Stimulated activated CD8-positive, alpha-beta memory T cell treated with anti-CD3 and anti-CD28 coated beads, Interleukin-7, amount 100 ng/mL, for 24 hours (primary cell): ENCODE measurements at places on chromosomes 11 and 22.

DNA sequence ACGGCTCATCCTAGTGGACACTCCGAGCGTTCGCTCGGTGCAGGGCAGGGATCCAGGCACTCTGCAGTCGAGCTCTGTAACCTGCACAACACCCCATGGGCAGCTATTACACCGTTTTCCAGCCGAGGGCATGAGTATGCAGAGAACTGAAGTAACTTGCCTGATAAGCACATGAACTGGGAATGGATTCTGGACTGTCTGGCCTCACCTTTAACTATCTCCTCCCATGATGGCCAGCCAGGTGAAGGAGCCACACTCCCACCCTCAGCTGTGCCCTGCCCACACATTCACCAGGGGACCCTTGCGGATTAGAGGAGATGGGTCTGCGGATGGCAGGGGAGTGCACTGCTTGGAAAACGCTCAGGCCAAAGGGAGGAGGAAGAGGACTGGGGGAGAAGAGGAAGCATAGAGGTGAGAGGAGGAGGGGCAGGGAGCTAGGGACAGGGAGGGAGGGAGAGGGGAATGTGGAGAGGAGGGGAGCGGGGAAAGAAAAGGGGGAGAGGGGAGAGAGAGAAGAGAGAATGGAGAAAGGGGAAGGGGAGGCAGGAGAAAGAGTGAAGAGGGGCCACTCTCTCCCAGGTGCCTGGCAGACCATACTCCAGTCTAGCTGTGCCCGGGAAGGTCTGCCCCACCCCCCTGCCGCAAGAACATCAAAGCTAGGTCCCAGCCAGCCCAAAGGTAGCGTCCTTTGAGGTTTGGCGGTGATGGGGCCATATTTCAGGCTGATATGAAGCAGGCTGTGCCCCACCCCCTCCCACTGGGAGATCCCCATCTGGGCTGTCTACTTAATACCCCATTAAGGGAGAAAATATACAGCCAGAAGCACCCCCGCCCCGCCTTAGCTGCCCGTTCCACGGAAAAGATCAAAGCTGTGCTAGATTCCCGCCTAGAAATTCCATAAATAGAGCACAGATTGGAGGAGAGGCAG lies 33.2 kb upstream of the TCF20 start:
- DNase-seq = no peak

- no peak for DNase-seq
Observed at GRCh38 chr11:76761718-76762355, 21.3 kb upstream of the TSKU start.

DNA sequence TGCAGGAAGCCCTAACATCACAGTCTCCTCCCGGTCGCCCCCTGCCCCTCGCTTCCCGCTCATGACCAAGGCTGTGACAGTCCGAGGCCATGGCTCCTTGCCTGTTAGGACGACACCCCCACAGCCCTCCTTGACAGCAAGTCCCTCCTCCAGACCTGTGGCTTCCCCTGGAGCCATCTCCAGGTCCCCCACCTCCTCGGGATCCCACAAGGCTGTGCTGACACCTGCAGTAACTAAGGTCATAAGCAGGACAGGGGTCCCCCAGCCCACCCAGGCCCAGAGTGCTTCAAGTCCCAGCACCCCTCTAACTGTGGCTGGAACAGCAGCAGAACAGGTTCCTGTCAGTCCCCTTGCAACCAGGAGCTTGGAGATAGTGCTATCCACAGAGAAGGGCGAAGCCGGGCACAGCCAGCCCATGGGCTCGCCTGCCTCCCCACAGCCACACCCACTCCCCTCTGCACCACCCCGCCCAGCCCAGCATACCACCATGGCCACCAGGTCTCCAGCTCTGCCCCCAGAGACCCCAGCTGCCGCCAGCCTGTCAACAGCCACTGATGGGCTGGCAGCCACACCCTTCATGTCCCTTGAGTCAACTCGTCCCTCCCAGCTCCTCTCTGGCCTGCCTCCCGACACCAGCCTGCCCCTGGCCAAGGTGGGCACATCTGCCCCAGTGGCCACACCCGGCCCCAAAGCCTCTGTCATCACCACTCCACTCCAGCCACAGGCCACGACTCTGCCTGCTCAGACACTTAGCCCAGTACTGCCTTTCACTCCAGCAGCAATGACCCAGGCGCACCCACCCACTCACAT lies 63.2 kb downstream of the OTOG start:
- no peak for DNase-seq

DNA sequence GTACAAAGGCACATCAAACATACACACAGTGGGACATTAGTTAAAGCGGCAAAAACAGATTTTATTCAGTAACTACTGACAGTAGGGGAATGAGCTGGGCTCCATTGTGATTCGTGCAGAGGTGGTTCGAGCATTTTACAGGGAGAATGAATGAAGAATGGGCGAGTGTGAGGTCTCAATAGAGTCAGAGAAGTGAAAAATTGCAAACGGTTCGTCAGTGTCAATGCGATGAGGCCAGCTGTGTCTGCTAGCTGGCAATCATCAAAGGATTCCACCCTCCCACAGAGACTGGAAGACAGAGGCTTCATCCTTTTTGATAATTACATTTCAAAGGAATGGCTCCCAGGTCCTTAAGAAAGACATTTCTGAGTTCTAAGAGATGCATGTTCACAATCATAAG lies 17.4 kb downstream of the OR4D9 start:
- DNase-seq = no peak

DNA sequence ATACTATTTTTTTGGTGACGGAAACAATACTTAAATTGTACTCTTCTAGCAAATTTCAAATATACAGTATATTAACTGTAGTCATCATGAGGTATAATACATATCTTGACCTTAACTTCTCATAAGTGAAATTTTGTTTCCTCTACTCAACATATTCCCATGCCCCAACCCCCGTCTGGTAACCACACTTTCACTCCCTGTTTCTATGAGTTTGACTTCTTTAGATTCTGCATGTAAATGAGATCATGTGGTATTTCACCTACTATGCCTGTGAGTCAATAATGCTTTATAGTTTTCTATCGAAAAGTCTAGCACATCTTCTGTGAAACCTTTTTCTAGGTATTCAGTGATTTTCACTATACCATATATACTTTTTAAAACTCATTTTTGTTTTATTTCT lies 663.2 kb downstream of the CNTN5 start:
- no peak for DNase-seq

GRCh38 chr11:1126935-1127663 lies 30.7 kb upstream of the MUC5AC start:
- DNase-seq = no peak
